ENCODE measurements at places on chromosomes 12 and 14. TPM values are rescaled to one million over a fixed set of nuclear protein-coding genes. Genes with fewer than 3 reads are reported as not detected.

- DNase-seq, result peak; percentile 68
Measured at GRCh38 chr14:35877276-35877675, 51.1 kb downstream of the BRMS1L start.

GRCh38 chr14:54342806-54343205 is 54.0 kb upstream of the CDKN3 start:
- DNase-seq, result no peak

Gene CAPZA3
- not detected for total RNA-seq

DNA sequence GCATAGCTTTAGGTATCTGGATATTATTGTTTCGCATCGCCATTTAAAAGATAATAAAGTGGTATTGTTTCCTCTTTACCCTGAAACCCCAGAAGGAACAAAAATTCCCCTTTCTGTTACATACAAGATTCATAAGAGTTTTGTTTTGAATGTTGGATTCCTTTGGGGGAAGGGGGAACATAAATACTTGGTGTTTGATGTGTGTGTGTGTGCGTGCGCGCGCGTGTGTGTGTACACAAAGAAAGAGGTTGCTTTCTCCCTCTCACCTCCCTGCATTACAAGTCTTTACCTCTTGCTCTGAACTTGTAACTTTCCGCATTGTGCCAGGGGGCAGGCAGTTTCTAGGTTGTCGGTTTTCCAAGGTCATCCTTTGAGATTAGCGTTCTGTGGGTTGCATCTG is 76.4 kb downstream of the GPATCH2L start:
- DNase-seq, result no peak

Gene OVCH1
- total RNA-seq, result 0.18 TPM

DNA sequence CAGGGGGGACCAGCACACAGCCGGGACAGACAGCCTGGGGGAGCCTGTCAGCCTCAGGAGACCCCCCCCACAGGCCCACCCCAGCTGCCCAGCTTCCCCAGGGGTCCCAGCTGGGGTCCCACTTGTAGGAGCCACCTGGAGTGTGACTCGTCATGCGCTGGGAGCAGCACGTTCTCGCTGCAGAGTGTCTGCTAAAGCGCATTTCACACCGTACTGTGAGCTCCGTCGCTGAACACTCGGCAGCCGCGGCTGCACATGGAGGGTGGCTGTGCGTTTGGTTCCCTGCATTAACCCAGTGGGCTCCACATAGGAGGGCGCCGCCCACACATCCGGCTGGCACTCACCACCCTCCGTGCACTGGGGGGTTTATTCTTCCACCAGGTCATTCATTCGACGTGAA is 56.7 kb downstream of the FBRSL1 start:
- no peak for DNase-seq

Gene DHH
- 0.58 TPM for total RNA-seq

Gene RPGRIP1
- total RNA-seq, result not detected

DNA sequence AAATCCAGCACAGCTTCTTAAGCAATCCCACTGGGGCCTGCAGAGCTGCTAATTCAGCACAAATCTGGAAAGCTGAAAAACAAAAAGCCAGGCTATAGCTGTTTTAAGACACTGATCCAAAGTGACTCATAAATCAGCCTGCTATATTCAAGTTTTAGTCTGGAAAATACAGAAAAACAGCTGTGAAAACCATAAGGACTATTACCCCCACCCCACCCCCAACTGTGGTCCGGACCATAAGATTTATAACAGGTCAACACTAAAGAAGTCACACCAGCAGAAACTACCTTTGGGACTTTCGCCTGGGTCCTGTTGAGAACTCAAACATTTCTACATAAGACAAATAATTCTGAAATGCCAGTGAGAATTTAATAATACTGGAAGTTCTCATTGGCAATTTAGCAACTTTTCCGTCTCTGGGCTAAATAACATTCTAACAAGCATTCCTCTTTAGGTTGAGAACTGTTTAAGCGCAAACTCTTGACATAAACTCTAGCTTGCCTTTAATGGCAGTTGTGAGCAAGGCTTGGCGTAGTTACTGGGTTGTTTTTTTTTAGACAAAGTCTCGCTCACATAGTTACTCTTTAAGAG is 3.3 kb downstream of the LRIG3 start:
- no peak for DNase-seq

DNA sequence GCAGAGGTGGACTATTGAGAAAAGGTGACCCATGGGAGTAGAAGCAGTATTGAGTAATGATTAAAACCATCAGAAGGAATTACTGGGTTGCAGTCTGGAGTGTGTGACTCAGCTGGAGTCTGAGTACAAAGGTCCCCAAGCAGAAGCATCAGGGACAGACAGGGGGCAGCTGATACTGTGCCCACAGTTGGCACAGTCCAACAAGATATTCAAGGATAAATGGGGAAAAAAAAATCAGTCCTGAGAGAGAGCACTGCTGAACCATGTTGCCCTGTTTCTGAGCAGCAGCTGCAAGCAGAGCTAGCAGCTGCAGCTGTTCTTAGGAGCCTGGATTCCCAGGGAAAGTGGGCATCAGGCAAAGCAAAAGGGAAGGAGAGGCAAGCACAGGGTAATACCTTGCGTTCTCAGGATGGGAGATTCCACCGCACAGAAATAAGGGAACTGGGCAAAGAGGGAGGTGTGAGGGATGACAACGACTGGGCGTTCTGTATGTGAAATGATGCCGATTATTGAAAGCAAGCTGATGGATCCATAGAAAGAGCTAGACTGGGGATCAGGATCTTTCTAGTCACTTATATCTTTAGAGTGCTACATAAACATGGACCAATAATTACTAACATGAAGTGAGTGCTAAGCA is 17.7 kb downstream of the NEUROD4 start:
- DNase-seq, result peak; percentile 9

- no peak for DNase-seq
Measured at GRCh38 chr12:121165316-121165715, 32.6 kb downstream of the P2RX7 start.

GRCh38 chr12:103688376-103689063 is 101.4 kb downstream of the STAB2 start:
- DNase-seq, result no peak

DNA sequence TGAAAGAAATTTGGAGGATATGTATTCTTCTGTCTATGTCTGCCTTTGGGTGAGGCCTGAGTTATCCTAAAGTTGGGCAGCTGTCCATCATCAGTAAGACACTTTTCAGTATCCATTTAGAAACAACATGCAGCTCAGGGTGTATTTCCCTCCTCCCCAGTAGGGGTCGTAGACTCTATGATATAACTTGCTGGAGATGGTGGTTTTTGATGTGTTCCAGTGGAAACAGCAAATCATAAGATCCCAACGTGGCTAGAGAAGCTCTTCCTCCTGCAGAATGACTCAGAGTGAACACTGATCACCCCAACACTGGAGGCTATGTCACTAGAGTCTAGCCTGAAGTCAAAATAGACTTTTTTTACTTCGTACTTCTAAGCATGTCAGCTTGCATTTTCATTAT is 331.6 kb upstream of the STXBP6 start:
- no peak for DNase-seq

Gene AVPR1A
- total RNA-seq, result 6.7 TPM

DNA sequence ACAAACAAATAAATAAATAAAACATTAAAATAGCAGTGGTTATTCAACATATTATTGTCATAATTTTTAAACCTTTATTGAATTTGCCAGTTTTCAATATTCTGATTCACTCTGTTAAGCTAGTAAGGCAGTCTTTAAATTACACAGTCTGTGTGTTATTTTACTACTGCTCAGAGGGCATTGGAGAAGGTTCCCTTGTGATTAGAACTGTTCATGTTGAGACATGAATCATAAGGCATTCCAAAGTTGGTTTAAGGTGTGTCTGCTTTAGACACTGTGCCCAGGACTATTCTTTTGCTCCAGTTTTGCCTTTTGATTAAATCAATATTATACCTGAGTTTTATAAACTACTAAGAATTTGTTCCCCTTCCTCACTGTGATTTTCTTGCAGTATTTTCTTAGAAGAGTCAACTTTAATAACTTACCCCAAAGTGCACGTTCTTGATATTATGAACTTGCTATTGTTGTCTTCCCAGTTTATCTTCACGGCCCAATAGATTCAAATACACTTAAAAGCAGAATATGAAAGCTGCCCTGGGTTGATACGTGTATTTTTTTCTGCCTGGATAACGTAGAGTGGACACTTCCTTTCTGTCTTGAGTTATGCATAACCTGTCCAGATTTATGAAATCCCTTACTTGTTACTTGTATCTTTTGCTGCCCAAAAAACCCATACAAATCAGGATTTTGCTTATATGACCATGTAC is 105.3 kb upstream of the BCAT1 start:
- no peak for DNase-seq

DNA sequence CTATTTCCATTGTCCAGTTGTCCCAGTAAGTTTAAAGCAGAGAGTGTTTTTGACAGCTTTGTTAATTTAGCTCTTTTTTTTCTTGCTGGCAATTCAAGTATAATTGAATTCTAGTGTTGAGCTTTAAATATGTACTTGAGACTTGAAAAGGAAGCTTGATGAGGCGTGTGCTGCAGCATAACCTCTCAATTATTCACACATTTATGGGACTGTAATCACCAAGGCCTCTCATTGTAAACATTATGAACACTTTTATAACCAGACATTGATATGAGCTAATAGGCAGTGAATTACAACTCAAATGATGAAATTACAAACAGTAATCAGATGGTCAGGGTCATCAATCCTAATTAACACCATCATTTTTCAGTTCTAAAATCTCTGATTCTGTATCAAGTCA is 378.0 kb upstream of the DDHD1 start:
- DNase-seq, result no peak

Gene MLF2
- total RNA-seq, result 108 TPM

Gene RNASE7
- not detected for total RNA-seq

Gene LBHD2
- total RNA-seq, result not detected

Gene CIROP
- not detected for total RNA-seq

GRCh38 chr12:23473071-23473470 is 476.4 kb downstream of the SOX5 start:
- DNase-seq, result no peak

DNA sequence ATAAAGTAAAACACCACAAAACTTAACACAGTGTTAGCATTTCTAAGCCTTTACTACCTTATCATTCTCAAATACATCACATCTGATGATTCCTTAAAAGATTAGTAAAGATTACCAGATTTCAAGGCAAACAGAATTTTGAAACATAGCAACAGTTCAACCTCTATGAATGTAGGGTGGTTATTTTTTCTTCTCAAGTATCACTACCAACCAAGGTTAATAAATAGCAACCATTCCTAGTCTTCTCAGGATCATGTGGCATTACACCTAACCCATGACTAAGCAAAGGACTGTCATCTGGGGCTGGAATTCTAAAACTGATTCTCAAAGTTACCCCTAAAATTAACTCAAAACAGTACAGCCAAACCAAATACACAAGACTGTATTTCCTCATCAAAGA is 39.4 kb upstream of the CSRNP2 start:
- DNase-seq, result no peak

DNA sequence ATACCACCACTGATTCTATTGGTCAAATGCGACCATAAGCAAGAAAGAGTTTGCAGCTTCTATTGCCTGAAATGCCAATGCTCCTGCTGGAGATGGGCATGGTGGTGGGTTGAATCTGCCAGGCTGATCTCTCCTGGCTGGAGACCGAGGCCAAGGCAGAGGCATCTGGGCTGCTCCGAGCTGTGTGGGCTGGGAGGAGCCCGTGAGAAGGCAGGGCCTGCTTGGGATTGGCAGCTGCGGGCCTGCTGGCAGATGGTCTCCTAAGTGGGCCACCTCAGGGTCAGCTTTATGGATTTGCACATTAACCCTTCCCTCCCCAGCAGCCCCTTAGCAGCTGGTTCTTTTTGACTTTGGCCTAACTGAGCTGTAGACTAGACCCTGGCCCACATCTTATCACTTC is 25.4 kb downstream of the SRRM4 start:
- DNase-seq, result peak; percentile 61

DNA sequence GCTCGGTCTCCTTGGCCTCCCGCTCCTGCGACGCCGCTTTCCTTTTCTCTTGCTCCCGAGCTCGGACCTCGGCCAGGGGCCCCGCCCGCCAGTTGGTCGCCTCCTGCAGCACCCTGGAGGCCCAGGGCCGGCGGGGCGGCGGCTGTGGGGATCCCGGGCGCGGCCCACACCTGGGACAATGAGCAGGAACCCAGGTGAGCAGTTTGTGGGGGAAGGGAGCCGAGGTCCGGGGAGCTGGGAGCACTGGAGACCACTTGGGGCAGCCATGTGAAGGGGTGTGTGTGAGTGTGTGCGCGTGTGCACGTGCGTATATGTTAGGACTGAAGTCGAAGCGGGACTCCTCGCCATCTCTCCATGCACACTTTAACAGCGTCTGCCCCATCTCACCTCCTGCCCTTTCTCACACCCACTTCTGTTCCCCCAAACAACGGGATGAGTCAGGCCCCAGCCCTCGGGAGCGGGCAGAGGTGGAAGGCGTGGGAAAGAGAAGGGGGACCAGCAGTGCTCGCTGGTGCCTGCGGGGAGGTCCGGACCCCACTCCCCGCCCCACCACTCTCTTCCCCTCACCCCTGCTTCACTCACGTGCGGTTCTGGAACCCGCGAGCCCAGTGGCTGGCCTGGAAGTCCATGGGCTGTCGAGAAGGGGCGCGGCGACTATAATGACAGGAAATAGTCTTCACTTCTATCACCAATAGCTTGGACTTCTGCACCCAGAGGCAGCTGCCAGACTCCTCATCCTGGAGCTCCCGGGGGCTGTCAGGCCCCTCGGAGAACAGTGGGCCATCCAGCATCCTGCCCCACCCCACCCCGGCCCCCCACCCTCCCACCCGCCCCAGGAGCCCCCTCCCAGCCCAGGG is 450 bp downstream of the DDN start:
- peak; percentile 71 for DNase-seq

- DNase-seq, result no peak
Measured at GRCh38 chr12:68043435-68043834, 54.2 kb downstream of the IFNG-AS1 start.

- no peak for DNase-seq
Measured at GRCh38 chr14:62947301-62947700, 98.0 kb downstream of the KCNH5 start.

DNA sequence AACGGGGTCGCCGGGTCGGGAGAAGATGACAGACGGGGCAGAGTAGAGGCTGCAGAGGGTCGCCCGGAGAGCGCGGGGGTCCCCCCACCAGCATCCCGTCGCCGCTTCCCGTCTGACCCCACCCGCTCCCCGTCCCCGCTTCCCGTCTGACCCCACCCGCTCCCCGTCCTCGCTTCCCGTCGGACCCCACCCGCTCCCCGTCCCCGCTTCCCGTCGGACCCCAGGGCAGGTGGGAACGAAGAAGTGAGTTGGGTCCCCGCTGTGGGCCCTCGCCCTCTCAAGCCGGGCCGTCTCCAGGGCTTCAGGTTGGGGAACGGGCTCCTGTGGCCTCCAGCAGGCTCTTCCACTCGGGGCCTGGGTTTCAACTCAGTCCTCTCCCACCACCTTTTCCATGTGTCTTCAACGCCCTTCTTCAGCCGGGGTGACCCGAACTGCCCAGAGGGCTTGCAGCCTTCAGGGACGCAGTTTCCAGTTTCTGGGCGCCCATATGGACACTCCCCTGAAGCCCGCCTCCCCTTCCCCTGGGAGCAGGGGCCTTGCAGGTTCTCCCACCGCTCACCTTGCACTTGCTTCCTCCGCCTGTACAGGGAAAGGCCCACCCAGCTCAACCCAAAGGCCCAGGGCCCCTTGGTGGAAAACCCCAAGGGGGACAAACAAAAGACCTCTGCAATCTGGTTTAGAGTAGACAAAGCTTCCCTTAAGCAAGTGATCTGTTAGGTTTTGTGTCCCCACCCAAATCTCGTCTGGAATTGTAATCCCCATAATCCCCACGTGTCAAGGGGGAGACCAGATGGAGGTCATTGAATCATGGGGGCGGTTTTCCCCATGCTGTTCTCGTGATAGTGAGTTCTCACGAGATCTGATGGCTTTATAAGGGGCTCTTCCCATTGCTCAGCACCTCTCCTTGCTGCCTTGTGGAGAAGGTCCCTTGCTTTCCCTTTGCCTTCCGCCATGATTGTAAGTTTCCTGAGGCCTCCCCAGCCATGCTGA is 66.5 kb downstream of the TNFAIP2 start:
- DNase-seq, result no peak

Data from stomach (tissue), 19 donors.